Foreskin fibroblast (primary cell): ENCODE measurements at places on chromosomes 7 and 10.

- DNase-seq = no peak
Observed at GRCh38 chr10:127715782-127716378, 21.1 kb upstream of the FOXI2 start.

DNA sequence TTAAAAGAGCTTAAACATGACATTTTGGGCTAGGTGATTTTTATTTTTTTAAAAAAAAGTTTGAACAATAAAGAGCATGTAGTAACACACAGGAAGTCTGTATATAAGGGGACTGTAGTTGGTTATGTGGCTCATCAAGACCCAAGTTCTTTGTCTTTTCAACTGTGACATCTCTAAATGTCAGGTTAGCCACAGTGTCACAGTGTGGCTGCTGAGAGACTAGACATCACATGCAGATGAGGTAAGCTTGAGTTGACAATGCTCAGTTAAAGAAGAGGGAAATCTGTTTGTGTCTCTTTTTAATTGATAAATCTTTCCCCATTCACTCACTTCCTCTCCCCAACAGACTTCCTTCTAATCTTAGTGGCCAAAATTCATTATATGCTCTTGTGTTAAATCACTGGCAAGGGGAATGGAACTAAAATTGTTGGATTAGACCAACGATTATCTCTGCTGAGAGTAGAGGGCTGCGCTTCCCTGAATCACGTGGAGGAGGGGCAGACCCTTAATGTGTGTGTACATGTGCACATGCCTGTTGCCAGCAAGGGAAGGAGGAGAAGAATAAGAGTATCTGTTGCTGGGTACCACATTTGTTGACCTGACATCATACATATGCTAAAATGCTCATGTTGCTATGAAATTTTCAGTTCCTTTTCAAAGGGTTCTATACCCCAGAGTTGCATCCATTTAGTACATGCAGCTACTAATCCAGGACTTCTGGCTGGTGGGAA is 78.3 kb downstream of the MMRN2 start:
- no peak for DNase-seq

- DNase-seq = no peak
Observed at GRCh38 chr10:3455385-3456334, 283.1 kb upstream of the PITRM1 start.

- DNase-seq = peak; percentile 24
Observed at GRCh38 chr10:11612021-11613001, 861 bp upstream of the USP6NL start.

GRCh38 chr7:108528183-108528712 is 2.3 kb upstream of the PNPLA8 start:
- DNase-seq = no peak

DNA sequence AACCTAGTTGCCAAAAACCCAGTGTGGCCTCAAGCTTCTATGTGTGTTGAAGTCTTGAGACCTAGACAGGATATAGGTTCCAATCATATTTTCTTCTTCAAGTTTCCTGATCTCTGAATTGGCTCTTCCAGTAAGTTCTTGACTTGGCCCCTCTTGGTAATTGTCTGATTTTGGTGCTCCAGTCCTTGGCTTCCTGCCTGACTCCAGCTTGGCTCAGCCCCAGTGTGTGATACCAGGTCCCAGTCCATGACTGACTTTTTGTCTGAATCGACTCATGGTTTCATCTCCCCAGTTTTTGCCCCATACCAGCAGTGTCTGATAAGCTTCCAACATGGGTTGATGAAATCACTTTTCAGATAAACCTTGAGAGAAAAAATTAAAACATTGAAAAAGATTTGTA is 72.3 kb downstream of the FAS start:
- peak; percentile 77 for DNase-seq

DNA sequence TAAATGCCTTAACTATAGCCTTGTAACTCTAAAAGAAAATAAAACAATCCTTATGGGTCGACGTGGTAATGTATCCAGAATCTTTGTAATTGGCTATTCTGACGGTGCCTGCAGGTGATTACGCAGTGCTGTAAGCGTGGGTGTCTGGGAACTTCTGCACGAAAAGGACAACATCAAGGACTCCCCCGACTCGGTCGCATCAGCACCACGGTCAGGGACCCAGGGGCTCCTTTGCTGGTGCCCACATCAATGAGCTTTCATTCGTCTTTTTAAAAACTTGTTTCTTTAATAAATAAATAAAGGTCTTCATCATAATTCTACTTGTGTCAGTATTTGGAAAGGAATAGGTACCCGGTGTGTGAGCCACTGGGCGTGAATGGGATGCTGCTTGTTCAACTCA is 13.2 kb downstream of the MKI67 start:
- no peak for DNase-seq

GRCh38 chr7:150443793-150444540 is 6.5 kb upstream of the GIMAP8 start:
- DNase-seq = no peak

DNA sequence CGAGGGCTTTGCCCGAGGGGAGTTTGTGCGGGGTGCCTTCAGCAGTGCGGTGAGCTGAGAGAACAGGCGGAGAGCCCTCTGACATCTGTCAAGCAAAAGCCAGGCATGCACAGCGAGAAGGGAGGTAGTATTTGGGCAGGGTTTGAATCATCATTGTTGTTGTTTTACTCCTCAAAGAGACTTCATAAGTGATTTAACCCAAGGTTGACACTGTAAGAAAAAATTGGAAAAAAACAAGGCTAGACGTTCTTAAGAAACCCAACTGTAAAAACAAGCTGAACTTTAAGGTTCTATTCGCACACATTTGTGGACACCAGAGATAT is 1.3 kb downstream of the ADAM22 start:
- no peak for DNase-seq

DNA sequence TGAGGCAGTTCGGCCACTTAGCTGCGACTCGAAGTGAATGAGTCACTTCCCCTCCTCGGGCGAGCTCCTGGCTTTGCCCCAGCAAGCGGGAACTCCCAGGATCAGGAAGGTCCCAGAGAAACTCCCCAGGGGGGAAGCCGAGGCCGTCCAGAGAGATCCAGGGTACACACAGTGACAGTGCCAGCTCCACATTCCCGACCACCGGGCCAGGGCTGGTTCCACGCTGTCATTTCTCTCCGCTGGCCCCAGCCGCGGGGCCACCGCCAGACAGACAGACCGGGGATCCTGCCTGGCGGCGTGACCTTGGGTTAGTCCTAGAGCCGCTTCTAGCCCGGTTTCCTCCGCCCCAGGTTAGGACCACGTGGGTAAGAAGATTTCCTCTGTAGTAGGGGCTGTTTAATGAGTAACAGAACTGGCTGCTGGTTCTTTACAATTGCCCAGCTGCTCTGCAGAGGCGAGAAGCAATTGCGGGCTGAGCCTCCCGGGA is 463 bp upstream of the UPP1 start:
- peak; percentile 95 for DNase-seq

GRCh38 chr7:137962875-137963507 is 38.9 kb downstream of the CREB3L2 start:
- DNase-seq = no peak

DNA sequence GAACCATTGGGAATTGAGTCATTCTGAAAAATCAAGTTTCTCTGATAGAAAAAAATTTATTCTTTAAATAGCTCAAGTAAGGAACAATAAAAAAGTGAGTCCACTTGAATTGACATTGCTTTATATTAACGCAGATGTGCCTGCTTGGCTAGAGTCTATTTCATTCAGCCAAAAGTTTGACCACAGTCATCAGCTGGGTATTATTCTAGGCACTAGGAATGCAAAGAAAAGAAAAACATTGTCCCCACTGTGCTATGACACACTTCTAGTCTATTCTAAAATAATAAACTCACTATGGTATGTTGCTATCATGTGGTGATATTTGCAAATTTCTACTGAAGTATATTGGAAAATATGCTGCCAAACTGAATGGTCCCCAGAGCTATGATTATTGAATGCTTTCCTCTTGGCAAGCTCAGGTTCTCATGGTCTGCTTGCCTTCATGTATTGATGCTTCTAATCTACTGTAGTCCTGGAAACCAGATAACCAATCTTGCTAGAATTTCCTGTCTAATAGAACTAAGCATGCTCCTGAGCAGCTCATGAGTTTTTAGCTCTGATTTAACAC is 8.3 kb downstream of the SFRP4 start:
- DNase-seq = peak; percentile 33

- no peak for DNase-seq
Observed at GRCh38 chr7:125445836-125446235, 516.2 kb upstream of the POT1 start.

GRCh38 chr10:113550365-113550764 is 2.5 kb upstream of the HABP2 start:
- DNase-seq = no peak

DNA sequence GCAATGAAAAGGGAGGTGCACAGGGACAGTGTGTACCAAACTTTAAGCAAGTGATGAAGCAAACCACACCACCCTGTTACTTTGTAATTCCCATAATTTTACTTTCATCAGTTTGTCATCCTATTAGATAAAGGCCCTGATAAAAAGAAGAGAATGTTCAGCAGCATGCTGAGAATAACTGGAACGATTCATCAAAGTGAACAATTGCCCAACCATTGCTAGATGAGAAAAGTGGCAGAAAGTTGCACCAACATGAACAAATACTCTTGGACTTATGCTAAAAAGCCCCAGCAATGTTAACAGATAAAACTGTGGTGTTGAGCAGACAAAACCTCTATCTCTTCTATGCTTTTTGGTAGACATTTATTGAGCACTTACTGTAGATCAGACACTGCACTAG is 75.5 kb upstream of the PCGF5 start:
- DNase-seq = peak; percentile 31

DNA sequence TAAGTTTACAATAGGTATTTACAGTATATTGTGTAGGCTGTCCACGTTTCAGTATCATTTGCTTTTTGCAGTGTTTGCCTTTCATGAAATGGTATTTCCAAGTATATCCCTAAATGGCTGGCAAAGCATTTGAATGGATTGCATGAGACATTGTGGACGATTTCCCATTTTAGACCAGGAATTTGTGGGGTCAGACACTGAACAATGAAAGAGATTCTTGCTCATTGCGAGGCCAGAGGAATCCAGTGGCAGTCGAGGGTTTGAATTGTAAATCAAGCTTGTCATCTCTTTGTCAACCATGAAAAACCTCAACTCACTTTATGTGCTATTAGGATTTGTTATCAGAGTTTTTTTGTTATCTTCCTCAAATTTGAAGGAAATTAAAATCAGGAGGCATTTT is 70.8 kb downstream of the CREB5 start:
- DNase-seq = no peak

- DNase-seq = no peak
Observed at GRCh38 chr10:84416245-84416555, 87.8 kb downstream of the CCSER2 start.

GRCh38 chr7:32427769-32428291 is 62.4 kb downstream of the LSM5 start:
- DNase-seq = peak; percentile 65

DNA sequence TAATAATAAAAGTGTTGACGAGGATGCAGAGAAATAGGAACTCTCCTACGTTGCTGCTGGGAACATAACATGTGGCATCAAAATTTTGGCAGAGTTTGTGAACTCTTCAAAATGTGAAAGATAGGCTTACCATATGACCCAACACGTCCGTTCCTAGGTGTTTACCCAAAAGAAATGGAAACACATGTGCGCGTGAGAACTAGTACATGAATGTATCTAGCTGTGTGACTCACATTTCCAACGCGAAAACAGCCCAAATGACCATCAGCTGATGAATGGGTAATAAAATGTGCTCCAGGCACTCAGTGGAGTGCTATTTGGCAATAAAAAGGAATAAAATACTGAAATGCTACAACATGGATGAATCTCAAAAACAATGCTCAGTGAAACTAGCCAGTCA is 10.4 kb upstream of the ELFN1 start:
- peak; percentile 86 for DNase-seq

GRCh38 chr7:41696323-41696916 is 6.5 kb downstream of the INHBA start:
- DNase-seq = peak; percentile 91
